CD4-positive, alpha-beta T cell treated with Interleukin-6 at 100 ng/mL for 8 hours (primary cell): ENCODE measurements at places on chromosomes 4 and X.
A peak's percentile ranks its signal among the peaks of the same experiment; 100 is the strongest.

GRCh38 chrX:66162331-66162822, 1.7 kb upstream of the HEPH start:
- DNase-seq: no peak

DNA sequence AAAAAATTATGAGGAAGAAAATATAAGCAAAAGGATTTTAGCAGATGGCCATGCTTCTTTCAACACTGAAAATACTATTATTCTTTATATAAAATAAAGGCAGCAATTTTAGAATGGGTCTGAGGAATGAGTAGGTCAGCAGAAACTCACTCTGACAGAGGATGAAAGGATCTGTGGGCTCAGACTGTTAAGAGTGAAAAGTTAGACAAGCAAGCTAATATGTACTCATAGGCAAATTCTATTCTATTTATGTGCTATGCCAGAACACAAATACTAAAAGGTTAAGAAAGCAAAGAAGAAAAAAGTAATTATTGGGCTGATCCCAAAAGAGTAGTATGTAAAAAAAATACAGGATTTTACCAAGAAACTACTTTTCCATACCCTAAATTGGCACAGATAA, 13.9 kb downstream of the LCORL start:
- no peak for DNase-seq

DNA sequence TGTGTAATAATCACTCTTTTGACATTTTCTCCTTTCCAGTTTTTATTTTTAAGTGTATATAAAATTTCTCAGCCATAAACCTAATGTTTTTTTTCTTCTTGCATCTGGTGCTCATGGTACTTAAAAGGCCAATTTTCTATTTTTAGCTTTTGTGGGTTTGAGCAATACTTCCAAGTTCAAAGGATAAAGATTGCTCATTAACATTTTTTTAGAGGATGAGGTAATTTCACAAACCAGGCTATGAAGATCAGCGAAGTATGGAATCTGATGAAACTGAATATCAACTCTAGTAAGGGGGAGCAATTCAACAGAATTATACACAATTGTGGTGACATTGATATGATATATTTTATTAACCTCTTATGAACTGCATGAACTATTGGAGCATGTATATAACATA, 25.8 kb upstream of the KLHL34 start:
- DNase-seq: no peak

GRCh38 chr4:102759831-102760644, 730 bp downstream of the MANBA start:
- DNase-seq: no peak

- DNase-seq: no peak
These were observed 1.2 kb downstream of the HHIP start for GRCh38 chr4:144647095-144647561.

GRCh38 chr4:29390921-29391320, 1329.2 kb upstream of the PCDH7 start:
- no peak for DNase-seq

GRCh38 chr4:77911842-77912450, 49.3 kb downstream of the MRPL1 start:
- no peak for DNase-seq

GRCh38 chr4:156725257-156725656, 246.3 kb downstream of the PDGFC start:
- no peak for DNase-seq

DNA sequence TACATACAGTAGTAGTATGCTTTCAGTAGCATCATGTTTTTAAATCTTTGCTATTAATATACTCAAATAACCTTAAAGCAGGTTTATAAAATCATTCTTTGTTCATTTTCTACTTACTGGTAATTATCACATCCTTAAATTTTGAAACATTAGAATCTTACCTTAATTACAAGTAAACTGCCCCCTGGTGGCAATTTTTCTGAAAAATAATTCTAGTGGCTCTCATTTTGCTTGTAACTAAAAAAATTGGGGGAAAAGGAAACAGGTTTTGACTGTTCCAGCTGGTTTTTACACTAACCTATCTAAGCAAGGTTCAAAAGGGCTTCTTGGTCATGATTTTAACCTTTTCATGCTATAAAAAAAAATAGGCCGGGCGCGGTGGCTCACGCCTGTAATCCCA, 18.5 kb upstream of the DCAF4L1 start:
- DNase-seq: no peak

DNA sequence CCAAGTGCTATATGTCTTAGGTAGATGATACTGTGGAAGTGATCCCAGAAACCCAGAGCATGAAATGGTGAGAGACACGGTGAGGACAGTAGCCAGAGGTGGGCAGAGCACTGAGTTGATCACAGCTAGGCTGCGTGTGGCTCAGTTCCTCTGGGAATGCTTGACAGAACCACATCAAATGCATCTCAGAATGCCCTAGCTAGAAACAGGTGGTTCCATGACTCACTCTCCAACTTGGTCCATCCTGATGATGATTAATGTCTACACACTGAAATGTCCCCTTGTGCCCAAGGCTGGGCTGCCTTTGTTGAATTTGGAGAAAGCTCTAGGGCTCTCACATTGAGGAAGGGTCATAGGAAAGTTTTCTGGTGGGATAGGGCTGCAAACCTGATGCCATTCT, 113.6 kb downstream of the ZNF518B start:
- no peak for DNase-seq

- no peak for DNase-seq
These were observed 37.5 kb upstream of the ADH1C start for GRCh38 chr4:99390055-99390454.

GRCh38 chrX:120331116-120331515, 19.9 kb upstream of the TMEM255A start:
- no peak for DNase-seq

- DNase-seq: no peak
These were observed 3.3 kb upstream of the NKX3-2 start for GRCh38 chr4:13547485-13548041.

- DNase-seq: no peak
These were observed 25.6 kb downstream of the SPATA18 start for GRCh38 chr4:52076731-52077130.

GRCh38 chr4:152763796-152764195, 15.7 kb downstream of the TIGD4 start:
- DNase-seq: no peak

GRCh38 chrX:41043674-41044345, 41.4 kb upstream of the USP9X start:
- no peak for DNase-seq

GRCh38 chr4:75308049-75308448, 206.2 kb downstream of the RCHY1 start:
- DNase-seq: no peak

DNA sequence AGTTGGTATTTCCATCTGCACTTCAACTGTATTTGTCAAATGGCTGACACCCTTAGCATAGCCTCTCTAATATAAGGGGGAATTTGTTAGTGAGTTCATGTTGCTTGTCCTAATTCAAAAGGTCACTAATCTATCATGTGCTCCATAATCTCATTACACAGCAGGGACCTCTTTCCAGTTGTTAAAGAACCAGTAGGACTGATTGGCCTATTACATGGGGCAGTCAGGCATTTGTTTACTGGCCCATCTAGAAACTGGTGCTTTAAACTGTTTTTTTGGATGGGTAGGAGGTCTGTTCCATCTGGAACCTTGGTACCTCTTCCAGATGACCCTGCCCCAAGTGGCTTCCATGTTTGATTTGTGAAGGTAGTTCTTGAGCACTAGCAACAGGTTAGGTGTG, 11.4 kb downstream of the ANK2 start:
- DNase-seq: no peak

GRCh38 chrX:48919947-48920717, 1.3 kb upstream of the PIM2 start:
- peak; percentile 59 for DNase-seq

DNA sequence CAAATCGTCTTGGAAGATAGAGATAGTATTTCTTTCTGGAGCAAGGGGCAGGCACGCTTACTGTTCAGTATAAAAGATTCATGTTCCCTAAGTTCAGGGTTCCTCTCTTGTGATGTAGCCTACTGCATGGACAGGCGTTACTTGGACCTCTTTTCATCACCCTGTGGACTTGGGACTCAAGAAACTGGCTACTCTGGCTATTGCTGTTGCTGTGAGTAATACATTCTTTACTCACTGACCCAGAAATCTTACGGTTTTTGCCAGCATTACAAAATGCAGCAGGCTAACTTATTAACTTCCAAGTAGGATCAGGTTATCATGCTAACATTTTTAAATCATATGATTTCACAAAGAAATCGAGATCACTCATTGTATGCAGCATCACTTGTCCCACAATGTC, 12.8 kb upstream of the GUCY1B1 start:
- no peak for DNase-seq

- DNase-seq: no peak
These were observed 788.6 kb downstream of the GLUD2 start for GRCh38 chrX:121836000-121836399.

DNA sequence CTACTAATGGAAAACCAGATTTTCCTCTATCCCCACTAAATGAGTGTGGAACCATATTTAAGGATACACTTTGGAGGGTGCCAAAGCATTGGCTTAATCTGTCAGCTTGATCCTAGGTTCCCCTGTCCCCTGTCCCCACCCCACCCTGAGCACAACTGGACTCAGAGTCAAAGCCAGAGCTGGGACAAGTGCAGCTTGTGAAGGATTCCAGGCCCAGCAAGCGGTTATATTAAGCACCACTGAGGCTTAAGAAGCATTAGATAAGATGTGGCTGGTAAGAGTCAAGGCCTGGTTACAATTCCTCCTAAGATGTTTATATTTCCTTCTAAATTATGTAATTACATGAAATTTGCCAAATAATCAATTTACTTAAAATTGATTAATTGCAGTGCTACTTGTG, 350.0 kb upstream of the GATB start:
- DNase-seq: no peak

- no peak for DNase-seq
These were observed 167.5 kb downstream of the PRKX start for GRCh38 chrX:3545901-3546300.

DNA sequence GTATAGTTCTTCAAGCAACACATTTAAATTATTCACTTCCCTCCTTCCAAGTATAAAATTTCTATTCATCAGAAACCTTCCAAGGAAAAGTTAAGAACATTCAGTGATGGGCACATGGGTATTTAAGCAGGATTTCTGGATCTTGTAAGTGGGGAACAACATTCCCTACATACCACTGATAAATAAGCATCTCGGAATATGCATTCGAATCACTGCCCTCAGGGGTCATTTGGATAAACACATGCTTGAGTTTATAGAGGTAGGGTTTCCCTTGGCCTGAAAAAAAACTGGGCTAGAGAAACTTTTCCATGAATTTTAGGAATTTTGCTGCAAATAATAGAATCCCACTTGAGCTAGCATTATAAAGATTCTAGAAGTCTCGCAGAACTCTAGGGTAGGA, 143.9 kb downstream of the SOX3 start:
- DNase-seq: no peak

GRCh38 chr4:99149426-99150019, 5.4 kb upstream of the ADH4 start:
- no peak for DNase-seq

DNA sequence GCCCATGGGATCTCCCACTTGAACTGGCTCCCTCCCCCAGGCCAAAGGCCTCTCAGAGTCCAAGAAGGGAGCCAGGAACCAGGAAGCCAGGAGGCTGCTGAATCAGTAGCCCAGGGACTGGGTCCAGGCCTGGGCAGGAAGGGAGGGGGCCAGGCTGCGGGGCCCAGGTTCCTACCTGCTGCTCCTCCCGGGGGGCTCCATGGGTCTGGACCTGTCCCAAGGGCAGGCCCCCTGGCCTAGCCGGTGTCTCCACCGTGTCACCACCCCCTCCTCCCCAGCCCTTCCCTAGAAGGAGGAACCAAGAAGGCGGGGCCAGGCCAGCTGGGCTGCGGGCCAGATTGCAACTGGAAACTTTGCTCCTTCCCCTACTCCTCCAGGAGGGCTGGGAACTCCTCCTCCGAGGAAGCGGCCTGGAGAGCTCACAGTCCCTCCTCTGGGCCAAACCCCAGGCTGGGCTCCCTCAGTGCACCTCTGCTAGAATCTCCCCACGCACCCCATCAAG, at the start of gene IQSEC2:
Gene IQSEC2 (minus strand): TSS at position 264 of the 502 bp plus-strand sequence.
- DNase-seq: no peak

GRCh38 chr4:71209161-71209560, 129.7 kb upstream of the SLC4A4 start:
- no peak for DNase-seq

GRCh38 chr4:77010841-77011354, 61.3 kb downstream of the SEPTIN11 start:
- DNase-seq: no peak

DNA sequence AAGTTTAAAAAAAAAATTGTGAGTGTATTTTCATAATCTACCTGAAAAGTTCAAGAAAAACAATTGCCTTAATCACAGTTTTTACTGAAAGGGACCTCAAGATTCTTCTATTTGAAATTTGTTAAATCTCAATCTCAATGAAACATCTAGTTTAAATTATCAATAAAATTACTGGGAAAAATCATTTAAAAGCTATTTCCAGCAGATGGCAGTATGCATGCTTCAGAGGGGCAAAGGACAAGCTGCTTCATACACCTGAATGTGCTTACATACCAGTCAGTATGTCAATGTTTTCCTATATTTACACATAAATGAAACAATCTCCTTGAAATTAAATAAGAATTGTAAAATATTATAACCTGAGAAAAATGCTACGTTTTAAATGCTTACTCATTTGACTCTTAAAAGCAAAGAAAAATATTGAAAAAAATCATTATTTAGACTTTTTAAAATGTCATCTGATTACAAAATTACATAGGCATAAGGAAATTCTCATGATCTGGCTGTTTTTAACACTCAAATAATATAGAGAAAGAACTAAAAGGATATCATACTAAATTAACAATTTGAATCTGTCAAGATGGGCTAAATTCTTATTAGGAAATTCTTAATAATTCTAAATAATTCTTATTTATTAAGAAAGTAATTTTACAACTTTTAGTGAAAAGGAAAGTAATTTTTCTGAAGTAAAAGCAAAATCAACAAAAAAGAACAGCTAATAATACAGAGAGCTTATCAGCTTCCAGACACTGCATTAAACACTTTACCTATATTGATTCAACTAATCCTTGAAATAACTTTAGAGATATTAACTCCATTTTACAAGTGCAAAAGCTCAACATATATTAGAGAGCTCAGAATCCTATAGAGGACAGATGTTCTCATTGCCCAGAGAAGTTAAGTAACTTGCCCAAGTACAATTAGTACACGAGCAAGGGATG, 242.1 kb downstream of the ADAMTS3 start:
- no peak for DNase-seq

DNA sequence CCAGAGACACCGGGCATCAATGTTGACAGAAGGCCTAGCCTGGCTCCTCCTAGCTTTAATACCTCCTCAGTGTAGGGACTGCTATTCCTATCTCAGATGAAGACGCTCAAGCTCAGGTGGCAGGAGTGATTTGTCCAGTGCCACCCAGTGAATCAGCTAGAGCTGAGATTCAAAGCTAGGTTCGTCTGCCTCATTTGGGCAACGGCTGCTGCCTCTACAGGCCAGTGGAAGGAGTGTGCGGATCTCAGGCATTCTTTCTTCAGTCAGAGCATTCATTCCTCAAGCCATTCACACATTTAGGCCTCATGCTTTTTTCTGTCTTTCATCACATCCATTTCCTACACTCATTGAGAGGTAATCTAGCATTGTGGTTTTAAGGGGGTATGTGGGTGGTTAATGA, 7.3 kb downstream of the TSR2 start:
- no peak for DNase-seq
